ENCODE measurements at places on chromosomes 2 and 18.
A peak's percentile ranks its signal among the peaks of the same experiment; 100 is the strongest.

- DNase-seq = no peak
These were observed 40.4 kb upstream of the SLC25A52 start for GRCh38 chr18:31801078-31801477.

DNA sequence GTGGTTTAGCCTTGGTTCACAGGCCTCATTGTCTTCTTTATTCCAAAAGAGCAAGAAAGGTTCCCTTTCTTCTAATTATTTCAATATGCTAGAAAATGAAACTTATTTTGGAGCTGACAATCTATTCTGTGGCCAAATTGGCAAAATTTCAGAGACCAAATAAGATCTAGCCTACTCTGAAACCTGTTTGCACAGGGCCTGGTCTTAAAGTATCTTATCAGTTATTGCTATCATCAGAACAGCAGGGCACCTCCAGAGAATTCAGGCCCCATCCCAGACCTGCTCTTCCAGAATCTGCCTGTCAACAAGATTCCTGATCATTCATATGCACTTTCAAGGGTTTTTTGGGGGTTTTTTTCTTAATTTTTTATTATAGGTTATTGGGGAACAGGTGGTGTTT, 198.7 kb downstream of the ANAPC1 start:
- no peak for DNase-seq

GRCh38 chr2:163655667-163656066, 80.1 kb downstream of the FIGN start:
- DNase-seq = no peak

DNA sequence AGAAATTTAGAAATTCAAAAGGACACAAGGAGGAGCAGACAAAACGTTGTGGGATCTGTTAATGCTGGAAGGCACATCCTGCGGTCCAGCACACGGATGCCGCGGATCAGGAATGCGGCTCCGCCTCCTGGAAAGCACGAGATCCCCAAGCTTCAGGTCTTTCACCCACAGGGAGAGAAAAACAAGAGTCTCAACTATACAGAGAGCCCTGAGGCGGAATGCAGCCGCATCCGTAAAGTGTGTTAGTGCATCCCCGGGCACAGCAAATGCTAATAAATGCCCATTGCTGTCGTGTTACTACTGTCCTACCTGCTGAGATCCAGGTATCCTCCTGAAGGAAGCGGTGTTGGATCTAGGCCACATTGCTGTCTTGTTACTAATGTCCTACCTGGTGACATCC, 303.9 kb downstream of the EIPR1 start:
- DNase-seq = no peak

GRCh38 chr18:13566941-13567746, 159.2 kb downstream of the FAM210A start:
- DNase-seq = no peak

DNA sequence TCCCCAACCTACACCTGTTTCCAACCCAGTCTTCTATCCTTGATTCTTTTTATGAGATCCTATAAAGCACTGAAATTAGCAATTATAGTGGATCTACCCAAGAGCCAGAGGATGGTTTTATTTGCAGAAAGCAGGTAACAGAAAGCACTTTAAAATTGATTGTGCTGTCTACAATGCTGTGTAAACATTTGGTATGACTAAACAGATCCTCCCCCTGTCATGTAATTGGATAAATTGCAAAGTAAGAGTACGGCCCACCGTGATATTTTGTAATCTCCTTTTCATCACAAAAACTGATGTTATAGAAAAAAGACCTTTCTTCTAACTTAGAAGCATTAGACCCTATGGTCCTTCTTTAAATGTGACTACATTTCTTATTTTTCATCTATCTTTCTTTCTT, 11.3 kb upstream of the PPP3R1 start:
- DNase-seq = no peak

- no peak for DNase-seq
These were observed 42.3 kb downstream of the DDX1 start for GRCh38 chr2:15633971-15634346.

- no peak for DNase-seq
These were observed 13.9 kb downstream of the CNTNAP5 start for GRCh38 chr2:124039032-124039431.

- DNase-seq = peak; percentile 45
These were observed 88.3 kb upstream of the PPP1CB start for GRCh38 chr2:28663359-28663758.

DNA sequence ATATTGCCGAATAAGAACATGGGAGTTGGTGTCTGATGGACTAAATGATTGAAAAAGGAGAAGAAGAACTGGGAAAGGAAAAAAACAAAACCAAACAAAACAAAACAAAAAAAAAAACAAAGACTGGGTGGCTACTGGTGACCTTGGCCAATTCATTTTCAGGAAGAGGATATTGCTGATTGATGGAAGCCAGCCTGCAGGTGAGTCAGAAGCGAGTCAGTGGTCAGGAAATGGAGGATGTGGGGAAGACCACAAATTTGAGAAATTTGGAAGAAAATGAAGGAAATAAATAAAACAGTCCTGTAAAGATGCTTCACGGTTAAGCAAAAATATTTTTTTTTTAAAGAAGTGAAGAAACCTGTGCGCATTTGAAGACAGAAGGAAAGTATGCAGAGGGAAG, 296.9 kb downstream of the ZNF521 start:
- DNase-seq = peak; percentile 24

DNA sequence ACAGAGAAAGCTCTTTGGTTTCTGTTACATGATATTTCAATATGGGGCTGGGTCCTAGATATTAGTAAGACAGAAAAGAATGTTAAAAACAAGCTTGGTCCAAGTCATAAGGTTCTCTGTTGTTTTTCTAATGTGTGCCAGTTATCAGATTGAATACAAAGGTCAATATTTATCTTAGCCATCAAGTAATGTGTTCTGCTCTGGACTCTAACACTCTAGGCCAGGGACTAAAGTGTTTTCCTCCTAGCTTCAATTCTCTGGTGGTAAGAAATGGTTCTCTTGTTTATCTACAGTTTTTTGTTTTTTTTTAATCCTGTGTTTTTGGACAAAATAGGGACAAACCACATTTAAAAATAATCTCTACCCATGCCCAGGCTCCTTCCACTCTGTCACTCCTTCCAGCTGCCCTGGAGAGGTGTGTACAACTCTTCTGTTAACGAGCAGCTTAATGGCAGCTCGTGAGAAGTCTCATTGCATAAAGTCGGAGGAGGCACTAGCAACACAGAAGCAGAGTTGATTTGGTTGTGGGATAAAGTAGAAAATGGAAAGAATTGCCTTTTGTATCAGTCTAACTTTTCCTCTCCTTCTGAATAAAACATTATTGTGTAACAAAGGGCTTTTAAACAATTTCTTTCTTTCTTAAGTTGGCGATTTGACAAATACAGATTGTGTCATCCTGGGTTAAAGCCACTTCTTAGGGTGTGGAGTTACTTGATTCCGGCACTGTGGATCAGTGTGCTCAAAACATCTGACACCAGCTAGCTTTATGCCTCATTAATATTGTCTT, 8.0 kb upstream of the SESTD1 start:
- DNase-seq = no peak

DNA sequence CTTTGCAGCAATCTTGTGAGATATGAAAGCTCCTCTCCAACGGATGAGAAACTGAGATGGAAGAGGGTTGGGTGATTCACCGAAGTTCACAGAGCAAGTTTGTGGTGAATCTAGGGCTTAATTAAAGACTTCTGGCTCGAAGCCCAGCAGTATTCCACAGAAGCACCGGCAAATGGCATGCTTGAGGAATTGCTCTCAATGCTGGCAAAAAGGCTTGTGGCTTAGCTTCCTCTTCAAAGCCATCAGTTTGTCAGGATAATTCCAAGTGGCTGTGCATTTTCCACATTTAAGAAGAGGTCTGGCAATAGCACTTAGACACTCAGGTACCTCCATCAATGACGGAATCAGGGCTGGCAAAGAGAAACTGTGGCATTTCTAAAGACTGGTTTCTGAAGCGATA, 98.7 kb upstream of the SLC66A3 start:
- peak; percentile 83 for DNase-seq

DNA sequence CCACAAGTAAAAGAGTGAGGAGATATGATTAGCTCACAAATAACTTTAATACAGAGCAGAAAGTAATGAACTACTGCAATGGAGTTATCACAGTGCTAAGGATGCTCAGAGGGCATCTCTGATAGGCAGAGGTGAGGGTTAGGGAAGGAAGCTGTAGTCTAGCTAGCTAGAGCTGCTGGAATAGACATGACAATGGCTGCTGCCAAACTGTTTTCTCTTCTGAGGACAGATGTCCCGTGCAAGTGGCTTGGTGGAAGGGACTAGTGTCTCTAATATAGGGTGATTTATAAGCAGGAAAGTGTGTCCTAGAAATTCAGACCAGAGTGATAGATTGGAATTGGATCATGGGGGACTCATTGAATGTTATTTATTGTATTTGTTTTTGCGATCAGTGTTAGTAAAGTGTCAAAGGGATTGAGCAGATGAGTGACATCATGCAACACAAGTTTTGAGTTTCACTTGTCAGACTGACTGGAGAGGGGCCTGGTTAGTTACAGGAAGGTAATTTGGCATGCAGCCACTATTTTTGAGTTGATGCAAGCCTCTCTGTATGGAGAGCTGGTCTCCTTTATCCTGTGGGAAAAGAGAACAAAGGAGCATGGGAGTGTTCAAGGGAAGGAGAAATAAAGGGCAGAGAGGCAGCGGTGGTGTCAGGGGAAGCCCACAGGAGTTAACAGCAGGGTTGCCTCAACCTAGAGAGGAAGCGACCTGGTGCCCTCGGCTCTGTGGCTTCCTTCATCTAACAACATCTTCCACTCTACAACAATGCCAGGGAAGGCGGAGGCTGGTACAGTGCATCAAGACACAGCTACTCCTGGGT, 1.9 kb downstream of the CTLA4 start:
- DNase-seq = no peak

DNA sequence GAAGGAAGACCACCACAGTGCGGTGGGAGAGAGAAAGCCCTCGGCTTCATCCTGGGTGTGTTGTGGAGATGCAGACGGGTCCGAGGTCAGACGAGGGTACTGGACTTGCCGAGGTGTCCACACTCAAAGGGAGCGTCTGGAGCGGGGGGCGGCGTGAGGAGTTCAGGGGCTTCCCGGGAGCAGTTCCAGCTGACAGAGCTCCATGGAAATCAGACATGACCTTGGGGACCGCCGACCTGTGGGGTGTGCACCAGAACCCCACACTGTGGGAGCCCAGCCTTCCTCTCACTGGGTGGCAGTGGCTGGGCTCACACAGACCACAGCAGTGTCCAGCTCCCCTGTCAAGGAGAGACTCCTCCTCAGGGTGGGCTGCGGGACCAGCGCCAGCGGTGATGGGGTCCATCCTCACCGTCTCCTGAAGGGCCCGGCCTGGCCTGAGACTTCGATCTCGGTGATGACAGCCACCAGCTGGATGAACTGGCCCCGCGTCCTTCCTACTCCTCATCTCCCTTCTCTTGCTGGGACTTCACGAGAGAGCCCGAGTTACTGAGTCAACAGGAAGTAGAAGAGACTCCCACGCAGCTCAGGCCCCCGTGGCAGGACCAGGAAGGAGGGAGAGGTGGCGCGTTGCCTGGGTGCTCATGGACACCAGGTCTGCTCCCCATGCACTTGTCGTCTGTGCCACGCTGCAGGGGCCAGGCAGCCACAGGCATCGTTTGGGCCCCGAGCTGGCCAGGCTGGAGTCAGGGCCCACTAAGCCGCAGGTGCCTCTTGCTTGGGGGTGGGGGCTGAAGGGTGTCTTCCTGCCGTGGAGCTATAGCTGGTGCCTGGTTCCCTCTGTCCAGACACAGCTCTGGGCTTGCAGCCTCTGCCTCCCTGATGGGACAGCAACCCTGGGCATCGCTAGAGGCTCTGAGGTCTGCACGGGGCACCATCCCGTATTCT, 101.9 kb upstream of the CTDP1 start:
- no peak for DNase-seq

DNA sequence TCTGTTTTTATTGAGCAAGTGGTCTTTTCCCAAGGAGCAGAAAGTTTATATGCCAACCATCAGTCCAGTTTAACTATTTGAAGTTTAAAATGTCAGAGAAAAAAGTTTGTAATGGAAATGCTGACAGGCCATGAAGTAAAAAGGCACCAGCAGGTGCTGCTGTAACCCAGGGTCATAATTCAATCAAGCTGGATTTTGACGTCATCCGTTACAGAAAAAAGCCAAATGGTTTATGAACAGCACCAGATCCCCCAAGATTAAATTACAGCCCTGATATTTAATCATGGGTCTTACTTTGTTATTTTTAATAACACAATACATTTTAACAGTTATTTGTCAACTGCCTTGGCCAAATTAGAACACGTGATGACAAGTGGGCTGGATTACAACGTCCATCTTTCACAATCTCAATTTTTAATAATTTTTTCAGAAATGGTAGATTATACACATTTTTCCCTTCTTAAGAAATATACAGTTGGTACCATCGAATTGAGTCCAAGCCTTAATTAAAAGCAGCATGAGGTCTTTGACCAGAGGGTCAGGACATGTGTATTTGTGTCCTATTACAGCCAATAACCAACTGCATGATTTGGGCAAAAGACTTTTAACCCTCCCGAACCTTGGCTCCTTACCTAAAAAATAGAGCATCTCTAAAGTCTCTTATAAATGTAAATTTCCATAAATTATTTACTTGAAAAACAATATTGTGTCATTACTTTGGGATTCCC, 10.0 kb downstream of the TCF4 start:
- no peak for DNase-seq

DNA sequence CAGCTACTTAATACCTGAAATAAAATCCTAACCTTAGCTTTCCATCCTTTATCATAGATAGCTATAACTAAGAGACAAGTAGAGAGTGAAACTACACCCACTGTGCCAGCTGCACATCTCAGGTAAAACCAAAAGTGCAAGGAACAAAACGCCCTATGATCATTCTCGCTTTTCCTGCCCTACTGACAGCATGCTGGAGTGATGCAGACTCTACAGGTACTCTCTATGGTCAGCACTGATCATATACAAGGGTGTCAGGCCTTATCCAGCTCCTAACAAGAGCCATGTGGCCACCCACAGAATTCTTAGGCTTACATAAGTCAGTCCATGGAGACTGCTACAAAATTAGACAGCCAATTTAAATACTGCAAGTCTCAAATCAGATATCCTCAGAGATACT, 45.6 kb downstream of the REV1 start:
- no peak for DNase-seq

- DNase-seq = no peak
These were observed 145.5 kb upstream of the ITGA6 start for GRCh38 chr2:172281648-172282570.

DNA sequence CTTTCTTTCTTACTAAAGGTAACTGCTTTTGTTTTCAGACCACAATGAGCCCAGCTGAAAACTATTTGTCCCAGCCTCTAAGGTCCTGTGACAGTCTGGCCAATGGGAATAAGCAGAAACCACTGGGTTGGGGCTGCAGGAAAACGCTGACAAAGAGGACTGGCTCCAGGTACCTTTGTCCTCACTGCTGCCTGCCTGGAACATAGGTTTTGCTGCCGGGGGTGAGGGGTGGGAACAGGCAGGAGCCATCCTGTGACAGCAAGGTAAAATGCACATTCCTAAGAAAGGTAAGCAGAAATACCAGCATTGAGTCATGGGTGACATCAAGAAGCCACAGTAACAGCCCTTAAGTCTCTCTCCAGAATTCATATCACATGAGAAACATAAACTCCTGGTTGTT, 21.6 kb downstream of the PTPN2 start:
- no peak for DNase-seq

GRCh38 chr2:43133336-43133707, 93.1 kb downstream of the ZFP36L2 start:
- no peak for DNase-seq

- DNase-seq = no peak
These were observed 66.1 kb downstream of the CIB4 start for GRCh38 chr2:26574900-26575560.

GRCh38 chr2:33409417-33409955, 67.0 kb upstream of the RASGRP3 start:
- DNase-seq = no peak
